ENCODE measurements at places on chromosomes 3 and 15. TPM values are rescaled to one million over a fixed set of nuclear protein-coding genes. Genes with fewer than 3 reads are reported as not detected.

Gene CHRNA7
- total RNA-seq, result 1.0 TPM

DNA sequence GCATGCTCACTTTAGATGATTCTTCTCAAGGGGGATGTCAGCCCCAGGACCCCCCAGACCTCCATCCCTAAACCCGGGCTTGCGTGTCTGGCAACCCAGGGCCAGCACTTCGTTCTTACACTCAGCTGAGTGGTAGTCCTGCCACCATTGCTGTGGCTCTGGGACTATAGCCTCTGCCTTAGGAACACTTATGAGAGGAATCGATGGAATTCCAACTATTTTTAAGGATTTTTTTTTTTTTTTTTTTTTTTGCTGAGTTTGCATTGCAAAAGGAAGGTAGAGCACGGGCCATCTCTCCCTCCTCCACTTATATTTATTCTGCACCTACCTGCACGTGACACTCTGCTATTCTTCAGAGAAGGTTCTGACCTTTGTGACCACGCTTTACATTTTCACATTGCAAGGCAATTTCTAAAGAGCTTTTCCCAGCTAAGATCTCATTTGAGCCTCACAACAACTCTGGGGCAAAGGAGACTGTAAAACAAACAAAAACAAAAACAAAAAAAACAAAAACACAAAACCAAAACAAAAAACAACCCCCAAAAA, 113.9 kb downstream of the LPP start:
- no peak overlapping the region for H3K4me3 ChIP-seq
- H3K27ac ChIP-seq, result no peak overlapping the region
- H3K27me3 ChIP-seq, result no peaks in the 10 kb centered on the region

- no peak overlapping the region for H3K4me3 ChIP-seq
- no peaks in the 10 kb centered on the region for H3K36me3 ChIP-seq
- DNase-seq, result no peak
- H3K4me1 ChIP-seq, result no peaks in the 10 kb centered on the region
- H3K27me3 ChIP-seq, result no peaks in the 10 kb centered on the region
- H3K27ac ChIP-seq, result no peak overlapping the region
Measured at GRCh38 chr3:126422121-126422520, 27.4 kb downstream of the CFAP100 start.

Gene TRPM1
- total RNA-seq, result not detected

DNA sequence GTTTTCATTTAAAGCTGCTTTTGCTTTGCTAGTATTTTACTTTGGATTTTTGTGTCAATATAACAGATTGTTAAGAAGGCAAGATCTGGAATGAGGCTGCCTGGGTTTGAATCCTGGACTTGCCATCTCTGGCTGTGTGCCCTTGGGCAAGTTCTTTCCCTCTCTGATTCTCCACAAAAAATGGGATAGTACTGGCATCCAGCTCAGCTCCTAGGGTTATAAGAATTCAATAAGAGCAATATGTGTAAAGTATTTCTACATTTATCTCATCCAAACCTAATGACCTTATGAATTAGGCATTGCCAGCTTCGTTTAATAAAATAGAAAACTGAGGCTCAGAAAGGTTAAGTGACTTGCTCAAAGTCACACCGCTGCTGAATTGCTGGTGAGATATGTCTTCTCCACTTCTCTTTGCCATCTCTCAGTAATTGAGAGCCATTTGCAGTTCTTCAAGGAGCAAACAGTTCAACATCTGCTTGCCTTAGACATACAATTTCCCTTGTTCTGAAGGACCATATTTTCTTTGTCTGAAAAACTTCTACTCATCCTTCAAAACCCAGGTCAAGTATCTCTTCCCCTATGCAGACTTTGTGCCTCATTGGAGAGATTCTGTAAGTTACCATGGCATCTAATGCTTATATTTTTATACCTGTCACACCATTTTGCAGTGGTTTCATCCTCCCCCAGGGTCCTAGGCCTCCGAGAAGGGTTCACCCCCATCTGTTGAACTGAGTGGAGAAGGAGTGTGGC, 80.8 kb upstream of the TLE3 start:
- H3K4me1 ChIP-seq, result no peaks in the 10 kb centered on the region
- DNase-seq, result no peak
- no peak overlapping the region for H3K27ac ChIP-seq
- no peaks in the 10 kb centered on the region for H3K36me3 ChIP-seq
- peaks cover 6% of the 10 kb centered on the region for H3K27me3 ChIP-seq

DNA sequence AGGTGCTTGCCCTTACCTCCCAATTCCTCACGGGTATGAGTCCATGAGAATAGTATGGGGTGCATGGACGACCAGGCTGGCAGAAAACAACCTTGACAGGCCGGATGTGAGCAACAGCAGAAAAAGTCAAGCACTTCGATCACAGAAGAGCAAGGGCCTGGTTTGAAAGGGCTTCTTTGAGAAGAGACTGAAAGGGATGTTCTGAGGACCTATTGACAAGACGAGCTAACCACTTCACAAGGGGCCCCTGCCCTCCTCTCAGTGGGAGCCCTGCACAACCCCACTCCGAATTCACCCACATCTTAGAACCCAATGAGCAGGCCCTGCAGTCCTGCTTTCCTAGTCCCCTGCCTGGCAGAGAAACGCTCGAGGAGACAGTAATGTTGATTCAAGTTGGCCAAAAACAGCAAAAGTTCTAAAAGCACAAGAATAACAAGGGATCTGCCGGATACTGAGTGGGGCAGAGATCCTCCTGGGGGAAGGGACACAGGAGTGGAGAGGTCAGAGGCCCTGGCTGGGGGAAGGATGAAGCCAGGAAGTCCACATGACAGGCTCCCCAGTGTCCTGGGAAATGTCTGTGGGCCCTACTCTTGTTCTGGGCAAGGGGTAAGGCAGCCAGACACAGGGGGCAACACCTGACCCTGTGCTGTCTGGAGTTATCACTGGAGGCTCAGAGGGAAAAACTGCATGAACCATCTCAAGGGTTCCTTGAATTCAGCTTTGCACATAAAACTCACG, 14.8 kb upstream of the CX3CR1 start:
- H3K4me3 ChIP-seq, result no peak overlapping the region
- H3K27me3 ChIP-seq, result no peaks in the 10 kb centered on the region

Gene ZSCAN2
- 18.3 TPM for total RNA-seq

Gene GPR62
- not detected for total RNA-seq

GRCh38 chr3:23865595-23866396, 51.0 kb downstream of the NKIRAS1 start:
- H3K27ac ChIP-seq, result no peak overlapping the region
- H3K36me3 ChIP-seq, result peaks cover 3% of the 10 kb centered on the region
- no peaks in the 10 kb centered on the region for H3K27me3 ChIP-seq
- DNase-seq, result peak; percentile 12
- H3K4me3 ChIP-seq, result no peak overlapping the region

- H3K27ac ChIP-seq, result no peak overlapping the region
- H3K4me1 ChIP-seq, result no peaks in the 10 kb centered on the region
- peaks cover 20% of the 10 kb centered on the region for H3K27me3 ChIP-seq
Measured at GRCh38 chr3:156035158-156035557, 85.2 kb upstream of the KCNAB1 start.

Measured in PC-3 (cell line).